ENCODE measurements at places on chromosomes 1 and 21. TPM values are rescaled to one million over a fixed set of nuclear protein-coding genes. Genes with fewer than 3 reads are reported as not detected.
A peak's percentile ranks its signal among the peaks of the same experiment; 100 is the strongest.

GRCh38 chr21:37819372-37819771 lies 96.9 kb downstream of the KCNJ6 start:
- no peak for DNase-seq

- DNase-seq, result no peak
These were observed 10.5 kb downstream of the RAVER2 start for GRCh38 chr1:64755361-64755760.

DNA sequence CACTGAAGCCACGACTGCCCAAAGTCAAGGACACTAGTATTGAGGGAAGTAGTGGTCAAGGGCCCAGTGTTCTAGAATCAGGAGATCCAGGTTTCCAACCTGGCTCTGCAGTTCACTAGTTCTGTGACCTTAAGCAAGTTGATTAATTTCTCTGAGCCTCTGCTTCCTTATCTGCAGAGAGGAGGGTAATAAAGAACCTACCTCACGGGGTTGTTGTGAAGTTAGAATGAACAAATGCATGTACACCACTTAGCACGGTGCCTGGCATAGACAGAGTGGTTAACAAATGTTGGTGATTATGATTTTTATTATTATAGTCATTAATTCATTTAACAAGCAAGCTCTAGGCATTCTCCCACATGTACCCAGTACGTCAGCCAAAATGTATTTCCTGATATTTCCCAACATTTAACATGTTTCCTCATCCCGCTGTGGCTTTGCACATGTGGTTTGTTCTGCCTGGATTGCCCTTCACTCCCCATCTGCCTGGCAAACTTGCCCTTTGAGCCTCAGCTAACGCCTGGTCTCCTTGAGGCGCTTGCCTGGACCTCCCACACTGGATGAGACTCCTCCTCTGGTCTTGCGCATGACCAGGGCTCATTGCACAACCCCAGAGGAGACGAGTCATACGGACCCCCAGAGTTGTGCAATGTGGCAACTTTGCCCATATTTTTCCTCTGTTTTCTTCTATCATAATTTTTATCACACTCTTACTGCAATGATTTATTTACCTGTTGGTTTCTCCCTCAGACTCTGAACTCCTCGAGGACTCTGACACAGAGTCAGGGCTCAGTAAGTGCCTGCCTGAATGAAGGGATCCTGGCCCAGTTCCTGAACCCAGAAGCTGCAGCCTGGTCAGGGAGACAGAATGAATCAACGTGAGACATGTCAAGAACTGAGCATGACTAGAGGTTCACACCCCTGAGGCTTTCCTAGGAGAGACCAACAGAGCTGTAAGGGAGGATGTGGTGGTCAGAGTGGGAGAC lies 20.7 kb upstream of the MFSD2A start:
- peak; percentile 64 for DNase-seq

Gene WDR64
- total RNA-seq, result not detected

DNA sequence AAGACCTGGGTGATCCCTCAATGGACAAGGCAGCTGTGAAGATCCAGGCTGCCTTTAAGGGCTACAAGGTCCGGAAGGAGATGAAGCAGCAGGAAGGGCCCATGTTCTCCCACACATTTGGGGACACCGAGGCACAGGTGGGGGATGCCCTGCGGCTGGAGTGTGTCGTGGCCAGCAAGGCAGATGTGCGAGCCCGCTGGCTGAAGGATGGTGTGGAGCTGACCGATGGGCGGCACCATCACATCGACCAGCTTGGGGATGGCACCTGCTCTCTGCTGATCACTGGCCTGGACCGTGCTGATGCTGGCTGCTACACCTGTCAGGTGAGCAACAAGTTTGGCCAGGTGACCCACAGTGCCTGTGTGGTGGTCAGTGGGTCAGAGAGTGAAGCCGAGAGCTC lies 85.2 kb downstream of the TRIM11 start:
- peak; percentile 20 for DNase-seq

DNA sequence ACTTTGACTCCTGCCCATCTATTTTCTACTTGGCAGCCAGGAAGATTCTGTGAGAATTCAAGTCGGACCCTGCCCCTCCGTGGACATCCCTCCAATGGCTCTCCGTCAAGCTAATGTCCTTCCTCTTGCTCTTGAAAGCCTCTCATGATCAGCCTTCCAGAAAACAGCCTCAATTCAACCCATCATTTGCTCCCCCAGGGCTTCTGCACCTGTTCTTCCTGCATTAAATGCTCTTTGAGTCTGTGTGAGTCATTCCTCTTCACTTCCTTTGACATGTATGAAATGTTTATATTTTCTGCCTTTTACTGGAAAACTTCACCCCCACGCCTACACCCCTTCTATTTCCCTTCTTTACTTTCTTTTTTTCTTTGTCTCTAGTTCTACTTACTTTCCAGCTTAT lies 734.1 kb upstream of the ZP4 start:
- no peak for DNase-seq

- peak; percentile 39 for DNase-seq
These were observed at the start of gene IL23R for GRCh38 chr1:67166196-67166595. IL23R (plus strand) TSS chr1:67166454; CDS start chr1:67168121, 1,667 bp downstream.

- no peak for DNase-seq
These were observed 832.0 kb upstream of the PRMT6 start for GRCh38 chr1:106224426-106224825.

- DNase-seq, result no peak
These were observed 59.4 kb upstream of the ZBTB18 start for GRCh38 chr1:243991650-243992049.

DNA sequence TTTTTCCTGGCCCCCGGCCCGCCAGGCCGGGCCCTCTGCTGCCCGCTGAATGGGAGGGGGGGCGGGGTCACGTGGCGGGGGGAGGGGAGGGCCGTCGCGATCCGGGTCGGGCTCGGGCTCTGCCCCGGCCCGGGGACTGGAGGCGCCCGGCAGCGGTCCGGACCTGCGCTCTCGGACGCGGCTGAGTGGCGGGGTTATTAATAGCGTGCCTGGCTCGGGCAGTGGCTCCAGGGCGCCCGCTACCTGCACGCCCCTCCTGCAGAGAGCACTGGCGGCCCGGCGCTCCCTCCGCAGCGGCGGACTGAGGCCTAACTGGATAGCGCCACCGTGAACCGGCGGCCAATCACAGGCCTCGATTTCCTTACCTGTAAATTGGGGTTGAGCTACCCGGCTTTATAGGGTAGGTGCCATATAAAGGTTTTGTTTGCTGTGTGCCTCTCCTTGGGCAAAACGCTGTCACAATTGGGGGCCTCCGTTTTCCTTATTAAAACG lies 28.1 kb downstream of the AHDC1 start:
- peak; percentile 92 for DNase-seq

Gene ACOT11
- total RNA-seq, result 48.9 TPM

Data from left ventricle myocardium superior (tissue), 1 donor.